ENCODE measurements at places on chromosomes 11 and 22. TPM values are rescaled to one million over a fixed set of nuclear protein-coding genes. Genes with fewer than 3 reads are reported as not detected.

PHRF1 gene
- total RNA-seq: 25.4 TPM

C11orf21 gene
- not detected for total RNA-seq

NUP98 gene
- total RNA-seq: 36.3 TPM

OR8G1 gene
- total RNA-seq: not detected

RFPL2 gene
- total RNA-seq: not detected

OSM gene
- not detected for total RNA-seq

ZDHHC13 gene
- total RNA-seq: 5.2 TPM

DNA sequence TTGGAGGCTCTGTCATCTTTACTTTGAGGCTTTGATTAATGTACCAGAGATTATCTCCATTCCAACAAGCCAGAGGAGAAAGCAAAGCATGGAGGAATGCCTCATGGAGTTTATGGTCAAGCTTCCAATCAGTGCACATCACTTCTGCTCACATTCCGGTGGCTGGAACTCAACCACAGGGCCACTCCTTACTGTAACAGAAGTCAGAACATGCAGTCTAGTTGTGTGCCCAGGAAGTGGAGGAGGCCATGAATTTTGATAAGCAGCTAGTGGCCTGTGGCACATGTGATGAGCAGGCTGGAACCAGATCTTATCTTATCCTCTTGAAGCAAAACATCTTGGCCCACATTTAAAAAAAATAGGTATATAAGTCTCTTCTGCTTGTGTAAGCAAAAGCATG, 258.9 kb upstream of the ARHGAP20 start:
- no peak overlapping the region for H3K27ac ChIP-seq
- no peak overlapping the region for H3K4me3 ChIP-seq
- H3K4me1 ChIP-seq: no peaks in the 10 kb centered on the region

DNA sequence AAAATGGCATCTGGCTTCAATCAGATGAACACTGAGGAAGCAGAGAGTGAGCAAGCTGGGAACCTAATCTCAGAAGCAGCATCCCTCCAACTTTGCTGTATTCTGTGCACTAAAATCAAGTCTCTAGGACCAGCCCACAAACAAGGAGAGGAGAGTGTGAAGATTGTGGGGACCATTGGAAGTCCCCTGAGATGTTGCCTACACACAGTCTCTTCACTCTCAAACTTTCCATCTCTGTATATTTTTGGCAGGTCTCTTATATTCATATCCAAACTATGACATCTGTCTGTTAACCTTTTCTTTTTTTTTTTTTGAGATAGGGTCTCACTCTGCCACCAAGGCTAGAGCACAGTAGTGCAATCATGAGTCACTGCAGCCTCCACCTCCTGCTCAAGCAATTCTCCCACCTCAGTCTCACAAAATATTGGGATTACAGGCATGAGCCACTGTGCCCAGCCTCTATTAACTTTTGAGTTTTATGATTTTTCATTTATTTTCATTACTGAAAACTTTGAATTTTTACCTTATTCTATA, 1096.4 kb downstream of the TBC1D22A start:
- no peak overlapping the region for H3K4me3 ChIP-seq
- H3K4me1 ChIP-seq: no peaks in the 10 kb centered on the region
- H3K27ac ChIP-seq: no peak overlapping the region
- H3K27me3 ChIP-seq: no peaks in the 10 kb centered on the region
- no peaks in the 10 kb centered on the region for H3K36me3 ChIP-seq

DNA sequence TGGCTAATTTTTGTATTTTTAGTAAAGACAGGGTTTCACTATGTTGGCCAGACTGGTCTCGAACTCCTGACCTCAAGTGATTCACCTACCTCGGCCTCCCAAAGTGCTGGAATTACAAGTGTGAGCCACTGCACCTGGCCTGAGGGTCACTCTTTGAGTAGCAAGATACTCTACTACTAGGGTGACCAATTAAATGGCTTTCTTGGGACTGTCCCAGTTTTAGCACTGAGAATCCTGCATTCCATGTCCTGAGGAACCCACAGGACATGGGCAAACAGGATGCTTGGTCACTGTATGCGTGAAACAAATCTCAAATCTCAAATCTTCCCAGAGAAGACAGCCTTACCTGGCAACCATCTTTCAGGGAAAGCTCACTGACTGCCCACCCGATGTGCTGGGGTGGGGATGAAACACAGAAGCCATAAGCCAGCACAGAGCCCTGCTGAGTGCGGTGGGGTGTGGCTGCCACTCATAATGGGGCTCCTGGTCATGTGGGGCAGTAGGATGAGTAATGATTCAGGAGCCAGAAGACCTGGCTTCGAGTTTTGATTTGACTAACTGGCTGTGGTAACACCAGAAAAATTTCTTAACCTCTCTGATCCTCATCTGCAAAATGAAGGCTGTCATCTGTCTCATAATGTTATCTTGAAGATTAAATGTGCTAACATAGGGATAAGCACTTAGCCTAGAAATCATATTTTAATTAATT, 11.5 kb downstream of the CLMP start:
- no peak overlapping the region for H3K4me3 ChIP-seq
- H3K27me3 ChIP-seq: no peaks in the 10 kb centered on the region
- DNase-seq: no peak
- H3K36me3 ChIP-seq: no peaks in the 10 kb centered on the region

GRCh38 chr11:67629386-67630227, at the start of gene NUDT8:
Gene NUDT8, minus strand, starts transcription at chr11:67629937. Its CDS starts 26 bp downstream, at chr11:67629911.
- H3K27ac ChIP-seq: peak within 1 kb of the TSS; percentile 92
- no peaks in the 10 kb centered on the region for H3K36me3 ChIP-seq
- no peaks in the 10 kb centered on the region for H3K27me3 ChIP-seq
- peak; percentile 38 for DNase-seq

DNA sequence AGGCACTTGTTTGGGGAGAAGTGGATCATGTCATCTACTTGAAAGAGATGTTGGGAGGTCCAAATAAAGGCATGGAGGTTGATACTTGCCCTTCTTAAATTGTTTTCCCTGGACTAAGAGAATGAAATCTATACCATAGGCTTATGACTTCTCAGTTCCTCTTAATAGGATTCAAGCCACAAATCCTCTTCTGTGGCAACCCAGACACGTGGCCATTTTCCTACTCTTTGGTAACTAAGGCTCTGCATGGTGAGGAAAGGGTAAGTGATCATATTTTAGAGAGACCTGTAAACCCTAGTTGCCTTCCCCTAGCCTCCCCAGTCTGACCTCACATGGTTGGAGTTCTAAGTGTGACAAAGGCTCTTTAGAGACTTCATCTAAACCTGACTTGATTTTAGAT, 72.9 kb upstream of the CD44 start:
- H3K4me3 ChIP-seq: no peak overlapping the region
- no peak for DNase-seq
- no peaks in the 10 kb centered on the region for H3K27me3 ChIP-seq

GRCh38 chr22:41597635-41597953, 8.0 kb upstream of the PMM1 start:
- DNase-seq: no peak
- peaks cover 5% of the 10 kb centered on the region for H3K4me1 ChIP-seq

DNA sequence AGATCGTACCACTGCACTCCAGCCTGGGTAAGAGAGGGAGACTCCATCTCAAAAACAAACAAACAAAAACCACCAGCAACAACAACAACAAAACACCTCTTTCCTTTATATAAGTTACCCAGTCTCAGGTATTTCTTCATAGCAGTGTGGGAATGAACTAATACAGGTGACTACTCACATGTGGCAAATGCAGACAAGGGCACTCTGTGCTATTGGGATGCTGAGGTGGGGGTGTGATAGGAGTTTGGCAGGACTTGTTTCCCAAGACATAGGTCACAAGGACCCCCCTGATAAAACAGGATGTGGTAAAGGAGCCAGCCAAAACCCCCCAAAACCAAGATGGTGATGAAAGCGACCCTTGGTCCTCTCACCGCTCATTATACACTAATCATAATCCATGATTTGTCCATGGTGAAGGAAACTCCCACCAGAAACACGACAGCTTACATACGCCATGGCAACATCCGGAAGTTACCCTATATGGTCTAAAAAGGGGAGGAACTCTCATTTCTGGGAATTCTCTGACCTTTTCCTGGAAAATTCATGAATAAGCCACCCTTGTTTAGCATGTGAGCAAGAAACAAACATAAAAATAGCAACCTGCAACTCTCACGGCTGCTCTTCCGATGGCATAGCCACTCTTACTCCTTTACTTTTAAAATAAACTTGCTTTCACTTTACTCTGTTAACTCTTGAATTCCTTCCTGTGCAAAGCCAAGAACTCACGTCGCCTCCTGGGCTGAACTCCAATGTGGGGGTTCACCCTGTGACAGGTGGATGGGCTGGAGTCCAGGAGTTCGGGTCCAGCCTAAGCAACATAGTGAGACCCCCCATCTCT, 18.8 kb upstream of the INCENP start:
- peak; percentile 81 for DNase-seq
- peak overlapping the region; percentile 93 for H3K27ac ChIP-seq
- H3K4me3 ChIP-seq: peak overlapping the region; percentile 53
- no peaks in the 10 kb centered on the region for H3K27me3 ChIP-seq
- H3K36me3 ChIP-seq: no peaks in the 10 kb centered on the region
- peaks cover 44% of the 10 kb centered on the region for H3K4me1 ChIP-seq

DNA sequence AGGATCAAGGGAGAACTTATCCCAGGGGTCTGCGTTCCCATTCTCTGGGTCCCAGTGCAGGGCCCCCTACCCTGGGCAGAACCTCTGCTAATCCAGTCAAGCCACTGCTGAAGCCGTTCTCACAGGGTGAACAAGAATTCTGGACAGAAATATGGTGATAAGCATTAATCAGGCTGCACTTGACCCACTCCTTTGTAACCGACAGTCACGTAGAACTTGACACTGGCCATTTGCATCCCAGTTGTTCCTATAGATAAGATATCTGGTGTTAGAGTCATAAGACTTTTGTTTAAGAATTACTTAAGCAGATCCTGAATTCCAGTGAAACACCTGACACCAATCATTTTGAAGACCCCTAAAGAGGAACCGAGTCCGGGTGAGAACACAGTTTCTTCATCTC, 107.5 kb upstream of the THY1 start:
- no peak overlapping the region for H3K27ac ChIP-seq
- no peaks in the 10 kb centered on the region for H3K36me3 ChIP-seq
- H3K27me3 ChIP-seq: no peaks in the 10 kb centered on the region
- no peaks in the 10 kb centered on the region for H3K4me1 ChIP-seq
- DNase-seq: no peak

GRCh38 chr11:86861810-86862209, 61.5 kb downstream of the PRSS23 start:
- H3K36me3 ChIP-seq: no peaks in the 10 kb centered on the region
- no peaks in the 10 kb centered on the region for H3K4me1 ChIP-seq
- no peaks in the 10 kb centered on the region for H3K27me3 ChIP-seq
- H3K27ac ChIP-seq: no peak overlapping the region
- no peak overlapping the region for H3K4me3 ChIP-seq

DNA sequence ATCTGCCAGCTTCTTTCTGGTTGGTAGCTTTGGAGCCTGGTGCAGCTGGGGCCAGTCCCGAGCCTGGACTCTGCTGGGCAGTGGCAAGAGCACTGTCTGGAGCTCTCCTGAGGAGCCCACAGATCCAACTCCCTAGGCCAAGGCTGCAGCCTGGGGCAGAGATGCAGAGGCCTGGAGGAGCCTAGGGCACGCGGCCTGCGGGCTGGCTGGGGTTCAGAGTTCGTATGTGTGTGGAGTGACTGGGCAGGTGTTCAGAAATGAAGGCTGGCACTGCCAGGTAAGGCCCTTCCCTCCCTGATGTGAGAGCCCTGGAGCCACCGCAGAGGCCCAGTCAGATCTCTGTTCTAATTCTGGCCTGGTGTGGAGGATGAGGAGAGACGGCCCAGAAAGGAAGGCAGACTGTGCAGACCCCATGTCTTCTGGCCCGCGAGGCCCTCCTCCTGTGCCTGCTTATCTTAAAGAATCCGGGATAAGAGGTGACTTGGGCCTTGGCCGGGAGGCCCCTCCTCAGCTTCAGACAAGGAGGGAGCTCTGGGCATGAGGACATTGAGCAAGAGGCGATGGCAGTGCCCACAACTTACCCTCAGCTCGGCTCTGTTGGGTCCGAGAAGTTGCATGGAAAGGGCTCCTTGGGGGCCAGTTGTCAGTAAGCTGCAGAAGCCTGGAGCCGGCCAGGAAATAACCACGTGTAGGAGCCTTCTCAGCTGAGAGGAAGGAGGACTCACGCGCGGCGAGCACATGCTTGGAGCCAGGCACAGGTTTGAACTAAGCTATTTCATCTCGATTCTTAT, 62.2 kb upstream of the B3GAT1 start:
- no peaks in the 10 kb centered on the region for H3K36me3 ChIP-seq
- H3K27ac ChIP-seq: no peak overlapping the region
- no peaks in the 10 kb centered on the region for H3K27me3 ChIP-seq
- no peak for DNase-seq
- no peaks in the 10 kb centered on the region for H3K4me1 ChIP-seq
- no peak overlapping the region for H3K4me3 ChIP-seq

DNA sequence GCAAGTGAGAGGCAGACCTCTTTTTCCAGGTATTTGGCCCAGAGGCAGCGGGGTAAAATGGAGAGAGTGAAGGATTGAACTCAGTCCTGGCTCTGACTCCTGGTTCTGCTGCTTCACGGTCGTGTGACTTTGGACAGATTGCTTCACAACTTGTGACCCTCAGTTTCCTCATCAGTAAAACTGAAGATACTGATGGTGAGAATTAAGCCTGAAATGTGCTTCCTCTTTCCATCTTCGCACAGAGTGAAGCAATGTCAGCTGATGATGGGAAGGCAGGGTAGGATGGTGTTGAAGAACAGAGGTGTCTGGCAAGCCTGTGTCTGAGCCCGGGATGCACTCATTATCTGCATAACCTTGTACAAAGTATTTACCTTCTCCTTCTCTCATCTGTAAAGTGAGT, 59.0 kb downstream of the UBASH3B start:
- no peaks in the 10 kb centered on the region for H3K27me3 ChIP-seq
- DNase-seq: no peak
- H3K27ac ChIP-seq: no peak overlapping the region
- H3K4me3 ChIP-seq: no peak overlapping the region
- H3K36me3 ChIP-seq: no peaks in the 10 kb centered on the region

GRCh38 chr11:86785576-86785975, 14.8 kb upstream of the PRSS23 start:
- no peaks in the 10 kb centered on the region for H3K4me1 ChIP-seq
- no peak for DNase-seq
- no peak overlapping the region for H3K4me3 ChIP-seq
- H3K27me3 ChIP-seq: no peaks in the 10 kb centered on the region
- H3K27ac ChIP-seq: no peak overlapping the region

GRCh38 chr22:42800451-42801251, 56.4 kb downstream of the ARFGAP3 start:
- no peak overlapping the region for H3K27ac ChIP-seq
- peaks cover 74% of the 10 kb centered on the region for H3K36me3 ChIP-seq
- no peak overlapping the region for H3K4me3 ChIP-seq

- H3K4me3 ChIP-seq: no peak overlapping the region
- H3K27me3 ChIP-seq: no peaks in the 10 kb centered on the region
- no peak overlapping the region for H3K27ac ChIP-seq
- peak; percentile 48 for DNase-seq
These were observed 15.6 kb upstream of the MFRP start for GRCh38 chr11:119361941-119362725.

GRCh38 chr11:120188371-120188770, 22.5 kb upstream of the OAF start:
- no peak overlapping the region for H3K4me3 ChIP-seq
- no peaks in the 10 kb centered on the region for H3K36me3 ChIP-seq
- no peaks in the 10 kb centered on the region for H3K4me1 ChIP-seq
- H3K27ac ChIP-seq: no peak overlapping the region
- no peak for DNase-seq

GRCh38 chr11:69663326-69663725, 11.8 kb downstream of the LTO1 start:
- no peak for DNase-seq
- no peak overlapping the region for H3K4me3 ChIP-seq
- H3K4me1 ChIP-seq: no peaks in the 10 kb centered on the region
- H3K27me3 ChIP-seq: no peaks in the 10 kb centered on the region
- H3K36me3 ChIP-seq: peaks cover 46% of the 10 kb centered on the region

GRCh38 chr11:45288339-45288738, 2.2 kb upstream of the SYT13 start:
- no peak for DNase-seq
- no peak overlapping the region for H3K4me3 ChIP-seq
- H3K27me3 ChIP-seq: peaks cover 11% of the 10 kb centered on the region
- H3K36me3 ChIP-seq: no peaks in the 10 kb centered on the region
- H3K27ac ChIP-seq: no peak overlapping the region
- H3K4me1 ChIP-seq: peaks cover 4% of the 10 kb centered on the region
